ENCODE measurements at places on chromosomes 5 and 9.
A peak's percentile ranks its signal among the peaks of the same experiment; 100 is the strongest.

GRCh38 chr5:34660444-34660843 lies 4.3 kb downstream of the RAI14 start:
- H3K27ac ChIP-seq, result no peak overlapping the region
- DNase-seq, result no peak
- peaks cover 14% of the 10 kb centered on the region for H3K4me1 ChIP-seq
- no peak overlapping the region for H3K4me3 ChIP-seq

DNA sequence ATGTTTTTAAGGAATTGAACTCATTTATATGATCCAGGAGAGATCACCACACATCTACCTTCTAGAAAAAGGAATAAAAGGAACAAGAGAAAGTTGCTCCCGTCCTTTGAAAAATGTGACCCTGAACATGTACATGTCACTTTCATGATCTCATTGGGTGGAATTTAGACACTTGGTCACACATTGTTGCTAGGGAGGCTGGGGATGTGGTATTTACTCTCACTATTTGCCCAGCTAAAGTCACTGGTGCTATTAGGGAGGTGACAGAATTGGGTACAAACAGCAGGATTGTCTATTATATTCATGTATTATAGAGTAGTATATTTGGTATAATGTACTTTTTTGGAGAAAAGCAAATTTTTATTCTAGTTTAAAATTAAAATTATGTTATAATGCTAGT lies 2.1 kb upstream of the CDH10 start:
- DNase-seq, result no peak
- no peak overlapping the region for H3K4me3 ChIP-seq
- H3K4me1 ChIP-seq, result no peaks in the 10 kb centered on the region

- no peak overlapping the region for H3K4me3 ChIP-seq
- no peaks in the 10 kb centered on the region for H3K4me1 ChIP-seq
- DNase-seq, result no peak
Measured at GRCh38 chr5:34756781-34757624, 82.0 kb upstream of the TTC23L start.

GRCh38 chr5:124034963-124035362 lies 523.0 kb downstream of the CSNK1G3 start:
- H3K4me3 ChIP-seq, result no peak overlapping the region
- no peaks in the 10 kb centered on the region for H3K27me3 ChIP-seq
- H3K4me1 ChIP-seq, result peaks cover 1% of the 10 kb centered on the region
- no peak for DNase-seq
- H3K36me3 ChIP-seq, result no peaks in the 10 kb centered on the region

DNA sequence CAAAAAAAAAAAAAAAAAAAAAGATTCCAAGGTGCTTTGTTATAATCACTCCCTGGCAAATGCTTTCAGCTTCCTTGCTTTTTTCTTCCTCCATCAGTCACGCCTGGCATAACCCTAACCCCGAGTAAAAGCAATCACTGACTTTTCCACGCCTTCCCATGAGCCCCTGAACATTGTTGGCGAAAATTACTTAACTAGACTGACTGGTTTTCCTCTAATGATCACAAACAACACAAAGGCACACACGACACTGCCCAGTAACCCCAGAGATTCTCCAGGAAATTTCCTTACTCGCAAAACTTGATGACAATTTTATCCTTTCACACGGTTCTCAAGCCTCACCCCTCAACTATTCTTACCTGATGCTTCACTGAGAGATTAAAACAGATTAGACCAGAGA lies 11.4 kb upstream of the PTGR1 start:
- peaks cover 19% of the 10 kb centered on the region for H3K27me3 ChIP-seq
- no peaks in the 10 kb centered on the region for H3K4me1 ChIP-seq
- no peak overlapping the region for H3K4me3 ChIP-seq
- DNase-seq, result no peak
- no peak overlapping the region for H3K27ac ChIP-seq

GRCh38 chr5:68648944-68649857 lies 433.6 kb downstream of the PIK3R1 start:
- H3K36me3 ChIP-seq, result no peaks in the 10 kb centered on the region
- no peaks in the 10 kb centered on the region for H3K27me3 ChIP-seq
- DNase-seq, result no peak
- no peaks in the 10 kb centered on the region for H3K4me1 ChIP-seq

DNA sequence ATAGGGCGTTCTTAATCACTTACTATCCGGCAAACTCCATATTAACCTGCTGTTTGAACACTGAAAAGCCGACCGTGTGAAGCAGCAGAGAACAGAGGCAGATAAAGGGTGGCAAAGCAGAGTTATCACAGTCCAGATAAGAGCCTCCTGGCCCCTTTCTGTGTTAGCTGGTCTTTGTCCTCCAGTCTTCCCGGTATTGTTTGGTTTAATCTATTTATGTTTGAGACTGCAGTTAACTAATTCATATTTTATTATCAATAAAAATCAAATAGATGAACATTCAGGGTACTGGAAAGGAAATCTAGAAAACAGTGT lies 6.0 kb upstream of the HTR4 start:
- H3K4me1 ChIP-seq, result no peaks in the 10 kb centered on the region
- no peak overlapping the region for H3K4me3 ChIP-seq
- DNase-seq, result no peak
- H3K27me3 ChIP-seq, result peaks cover 37% of the 10 kb centered on the region

- H3K27ac ChIP-seq, result no peak overlapping the region
- H3K4me1 ChIP-seq, result no peaks in the 10 kb centered on the region
- H3K36me3 ChIP-seq, result no peaks in the 10 kb centered on the region
- H3K4me3 ChIP-seq, result no peak overlapping the region
- no peaks in the 10 kb centered on the region for H3K27me3 ChIP-seq
Measured at GRCh38 chr5:38071831-38072694, 186.3 kb upstream of the EGFLAM start.

GRCh38 chr9:126320158-126320922 lies 6.3 kb upstream of the MVB12B start:
- H3K4me3 ChIP-seq, result no peak overlapping the region
- no peaks in the 10 kb centered on the region for H3K4me1 ChIP-seq

- no peak for DNase-seq
- peaks cover 2% of the 10 kb centered on the region for H3K4me1 ChIP-seq
- no peaks in the 10 kb centered on the region for H3K27me3 ChIP-seq
- no peak overlapping the region for H3K4me3 ChIP-seq
- no peak overlapping the region for H3K27ac ChIP-seq
Measured at GRCh38 chr5:113039229-113039933, 62.8 kb downstream of the DCP2 start.

- H3K4me1 ChIP-seq, result no peaks in the 10 kb centered on the region
- no peaks in the 10 kb centered on the region for H3K36me3 ChIP-seq
- peak; percentile 30 for DNase-seq
- no peaks in the 10 kb centered on the region for H3K27me3 ChIP-seq
Measured at GRCh38 chr9:70602321-70603019, 188.0 kb upstream of the KLF9 start.
